Thymus (tissue), 14 donors: ENCODE measurements at places on chromosomes 6 and 20. TPM values are rescaled to one million over a fixed set of nuclear protein-coding genes. Genes with fewer than 3 reads are reported as not detected.

DPM1 gene
- total RNA-seq = 69.5 TPM

NEURL2 gene
- 8.1 TPM for total RNA-seq

LPIN3 gene
- total RNA-seq = 1.6 TPM

ELOVL4 gene
- 41.6 TPM for total RNA-seq

TXLNB gene
- 11.2 TPM for total RNA-seq

LY6G6D gene
- total RNA-seq = not detected

KHDC1 gene
- total RNA-seq = 2.3 TPM

SLC24A3 gene
- total RNA-seq = 0.99 TPM

UCKL1 gene
- 21.2 TPM for total RNA-seq

OGFRL1 gene
- total RNA-seq = 11.0 TPM

OR2B6 gene
- total RNA-seq = 0.19 TPM

SOBP gene
- total RNA-seq = 4.1 TPM

KATNA1 gene
- 24.0 TPM for total RNA-seq

HSPA1A gene
- 73.8 TPM for total RNA-seq

ECT2L gene
- 0.09 TPM for total RNA-seq

MYBL2 gene
- total RNA-seq = 28.8 TPM

SYNGAP1 gene
- total RNA-seq = 3.0 TPM

TREM2 gene
- 1.7 TPM for total RNA-seq

GPRC6A gene
- 0.05 TPM for total RNA-seq

TDRD6 gene
- 0.09 TPM for total RNA-seq

PLCB1 gene
- 4.7 TPM for total RNA-seq

CRYBG1 gene
- total RNA-seq = 12.2 TPM

RRAGD gene
- total RNA-seq = 17.9 TPM

CFAP61 gene
- total RNA-seq = 0.24 TPM

CABLES2 gene
- total RNA-seq = 2.0 TPM

SLC22A7 gene
- 0.09 TPM for total RNA-seq

TRIM40 gene
- 0.09 TPM for total RNA-seq

APCDD1L gene
- 0.05 TPM for total RNA-seq
